CD4-positive, alpha-beta T cell treated with Interleukin-1 beta for 1 hour (primary cell): ENCODE measurements at places on chromosomes 2 and 18.

- DNase-seq: no peak
These were observed 17.9 kb downstream of the TMEM37 start for GRCh38 chr2:119449521-119449920.

- no peak for DNase-seq
These were observed 11.4 kb upstream of the NPAS2 start for GRCh38 chr2:100808582-100808981.

- DNase-seq: no peak
These were observed 28.6 kb downstream of the SYT4 start for GRCh38 chr18:43248610-43249249.

GRCh38 chr2:238682536-238682935 lies 165.3 kb upstream of the TWIST2 start:
- DNase-seq: no peak

DNA sequence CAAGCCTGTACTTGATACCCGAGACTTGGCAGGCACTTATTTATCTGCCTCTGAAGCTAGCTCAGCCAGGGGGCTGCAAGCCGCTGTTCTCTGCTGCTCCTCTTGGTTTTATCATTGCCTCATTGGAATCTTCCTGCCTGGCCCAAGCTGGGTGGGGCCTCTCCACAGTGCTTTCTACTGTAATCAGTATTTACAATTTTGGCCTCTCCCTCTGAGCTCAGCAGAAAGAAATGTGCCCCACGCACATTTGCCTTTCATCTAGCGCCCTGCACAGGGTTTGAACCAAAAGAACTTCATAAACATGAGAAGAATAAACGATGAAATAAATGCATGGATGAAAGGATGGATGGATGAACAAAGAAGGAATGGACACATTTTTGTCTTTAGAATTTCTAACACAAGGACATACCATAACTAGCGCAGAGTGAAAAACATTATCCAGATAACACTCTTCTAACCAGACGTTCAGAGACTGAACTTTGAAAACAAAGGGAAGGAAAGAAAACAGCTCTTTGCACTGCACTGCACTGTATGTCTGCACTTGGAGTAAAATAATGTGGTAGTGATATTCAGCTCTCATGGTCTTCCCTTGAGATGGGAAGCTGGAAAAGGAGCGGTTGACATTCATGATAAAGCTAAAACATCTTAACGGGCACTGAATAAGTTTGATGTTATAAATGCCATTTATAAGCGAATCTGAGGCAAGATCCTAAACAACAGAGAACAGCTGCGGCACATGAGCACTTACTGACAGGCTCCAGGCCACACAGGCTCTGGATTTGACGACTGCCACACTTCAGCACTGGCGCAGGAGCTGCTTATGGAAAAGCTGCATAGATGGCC lies 86.8 kb upstream of the SP3 start:
- DNase-seq: no peak

DNA sequence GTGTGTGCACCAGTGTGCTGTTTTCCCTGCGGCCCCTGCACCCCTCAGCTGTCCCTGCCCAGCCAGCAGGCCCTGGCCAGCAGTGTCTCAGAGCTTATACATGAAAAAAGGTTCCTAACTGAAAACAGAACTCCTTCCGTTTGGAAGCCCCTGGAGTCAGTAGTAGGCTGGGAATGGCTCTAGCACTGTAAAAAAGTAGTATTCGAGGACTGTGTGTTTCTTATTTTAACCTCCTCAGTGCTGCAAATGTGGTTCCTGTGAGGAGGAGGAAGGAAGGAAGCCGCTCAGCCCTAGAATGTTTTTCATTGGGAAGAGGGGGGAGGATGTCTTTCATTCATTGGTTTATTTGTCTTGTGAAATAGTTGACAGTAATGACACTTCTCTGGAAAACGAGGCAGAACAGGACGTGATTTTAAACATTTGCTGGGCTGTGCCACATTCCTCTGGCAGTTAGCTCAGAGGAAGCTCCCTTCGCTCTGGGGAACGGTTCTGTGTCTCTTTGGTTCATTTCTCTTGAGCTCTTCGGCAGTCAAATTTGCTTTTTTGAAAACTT lies 103.5 kb downstream of the SPTBN1 start:
- DNase-seq: peak; percentile 28

- DNase-seq: no peak
These were observed 36.6 kb downstream of the LYPD6B start for GRCh38 chr2:149075105-149075504.

DNA sequence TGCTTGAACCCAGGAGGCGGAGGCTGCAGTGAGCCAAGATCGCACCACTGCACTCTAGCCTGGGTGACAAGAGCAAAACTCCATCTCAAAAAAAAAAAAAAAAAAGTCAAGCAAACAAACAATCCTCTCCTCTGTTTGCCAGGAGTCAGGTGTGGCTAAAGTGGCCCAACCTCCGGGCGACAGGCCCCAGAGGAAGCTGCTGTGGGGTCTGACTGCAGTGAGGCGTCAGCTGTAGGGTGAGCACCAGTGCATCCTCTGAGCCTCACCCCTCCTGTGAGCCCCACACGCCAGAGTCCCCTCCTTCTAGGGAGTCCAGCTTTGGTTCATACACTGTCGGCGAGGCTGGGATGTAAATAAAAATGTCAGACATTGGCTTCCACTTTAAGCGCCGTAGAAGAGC lies 76.5 kb upstream of the HS6ST1 start:
- DNase-seq: no peak

DNA sequence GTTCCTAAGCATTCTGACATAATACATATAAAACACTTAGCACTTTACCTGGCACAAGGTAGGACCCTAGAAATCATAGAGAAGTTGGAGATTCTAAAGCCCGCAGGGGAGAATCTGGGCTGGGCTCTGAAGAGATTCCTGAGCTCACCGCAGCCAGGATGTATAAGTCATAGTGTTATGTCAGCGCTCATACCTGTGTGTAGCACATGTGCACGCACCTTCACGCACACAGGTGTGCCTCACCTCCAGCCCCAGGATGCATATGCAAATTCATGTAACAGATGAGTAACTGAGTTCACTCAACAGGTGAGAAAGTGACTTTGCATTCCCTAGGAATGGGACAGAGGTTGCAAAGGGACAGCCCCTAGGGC lies 7.9 kb upstream of the SDC1 start:
- no peak for DNase-seq

DNA sequence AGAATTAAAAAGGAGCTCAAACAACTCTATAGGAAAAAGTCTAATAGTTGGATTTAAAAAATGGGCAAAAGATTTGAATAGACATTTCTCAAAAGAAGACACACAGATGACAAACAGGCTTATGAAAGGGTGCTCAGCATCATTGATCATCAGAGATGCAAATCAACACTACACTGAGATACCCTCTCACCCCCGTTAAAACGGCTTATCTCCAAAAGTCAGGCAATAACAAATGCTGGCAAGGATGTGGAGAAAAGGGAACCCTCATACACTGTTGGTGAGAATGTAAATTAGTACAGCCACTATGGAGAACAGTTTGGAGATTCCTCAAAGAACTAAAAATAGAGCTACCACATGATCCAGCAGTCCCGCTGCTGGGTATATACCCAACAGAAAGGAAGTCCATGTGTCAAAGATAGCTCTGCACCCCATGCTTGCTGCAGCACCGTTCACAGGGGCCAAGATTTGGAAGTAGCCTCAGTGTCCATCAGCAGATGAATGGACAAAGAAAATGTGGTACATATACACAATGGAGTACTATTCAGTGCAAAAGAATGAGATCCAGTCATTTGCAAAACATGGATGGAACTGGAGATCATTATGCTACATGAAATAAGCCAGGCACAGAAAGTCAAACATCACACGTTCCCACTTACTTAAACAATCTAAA lies 46.7 kb upstream of the B3GNT7 start:
- DNase-seq: no peak

GRCh38 chr2:102346381-102347130 lies 9.0 kb upstream of the IL18R1 start:
- no peak for DNase-seq

- no peak for DNase-seq
These were observed 82.7 kb downstream of the SH3BP4 start for GRCh38 chr2:235034265-235035118.

- no peak for DNase-seq
These were observed 189.3 kb downstream of the SH3RF3 start for GRCh38 chr2:109318150-109318948.

DNA sequence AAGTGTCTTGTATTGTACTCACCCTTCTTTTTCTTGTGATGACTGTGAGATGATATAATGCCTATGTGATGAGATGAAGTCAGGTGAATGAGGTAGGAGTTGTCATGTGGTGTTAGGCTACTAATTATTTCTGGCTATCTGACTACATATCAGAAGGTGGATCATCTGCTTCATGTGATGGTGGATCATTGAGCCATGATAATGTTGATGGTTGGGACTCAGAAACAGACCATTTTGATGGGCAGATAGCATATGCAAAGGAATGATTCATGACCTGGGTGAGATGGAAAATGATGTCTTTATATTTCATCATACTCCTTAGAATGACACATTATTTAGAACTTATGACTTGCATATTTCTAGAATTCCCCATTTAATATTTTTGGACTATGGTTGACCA lies 19.5 kb downstream of the ANKRD30B start:
- DNase-seq: no peak

DNA sequence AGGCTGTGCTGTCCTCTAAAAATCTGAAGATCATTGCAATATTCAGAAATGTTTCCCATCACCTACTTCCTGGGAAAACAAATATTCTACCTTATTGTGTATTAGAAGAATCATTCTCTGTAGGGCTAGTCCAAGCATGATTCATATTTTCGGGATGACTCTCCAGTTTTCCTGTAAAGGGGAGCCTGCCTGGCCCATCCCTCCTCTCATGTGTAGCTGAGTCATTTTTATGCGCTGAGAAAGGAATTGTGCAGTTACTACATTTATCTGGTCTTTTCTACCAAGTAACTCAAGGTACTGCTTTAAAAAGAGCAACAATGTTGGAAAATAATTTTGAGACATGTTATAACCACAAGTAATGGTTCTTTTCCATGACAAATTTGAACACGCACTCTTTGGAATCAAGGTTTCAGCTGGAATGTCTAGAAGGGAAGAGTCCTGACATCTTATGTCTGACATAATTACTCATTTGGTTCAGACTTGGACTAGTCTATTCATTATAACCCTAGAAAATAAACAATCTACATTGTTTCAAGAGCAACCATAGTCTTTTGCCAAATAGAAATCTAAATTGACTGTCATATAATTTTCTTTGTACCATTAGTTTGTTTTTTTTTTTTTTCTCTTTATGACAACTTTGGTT lies 6.6 kb downstream of the DSG3 start:
- DNase-seq: no peak

- no peak for DNase-seq
These were observed 418.9 kb downstream of the EPHA4 start for GRCh38 chr2:221153226-221153625.

GRCh38 chr18:80228051-80228848 lies 19.1 kb downstream of the PARD6G start:
- DNase-seq: no peak

DNA sequence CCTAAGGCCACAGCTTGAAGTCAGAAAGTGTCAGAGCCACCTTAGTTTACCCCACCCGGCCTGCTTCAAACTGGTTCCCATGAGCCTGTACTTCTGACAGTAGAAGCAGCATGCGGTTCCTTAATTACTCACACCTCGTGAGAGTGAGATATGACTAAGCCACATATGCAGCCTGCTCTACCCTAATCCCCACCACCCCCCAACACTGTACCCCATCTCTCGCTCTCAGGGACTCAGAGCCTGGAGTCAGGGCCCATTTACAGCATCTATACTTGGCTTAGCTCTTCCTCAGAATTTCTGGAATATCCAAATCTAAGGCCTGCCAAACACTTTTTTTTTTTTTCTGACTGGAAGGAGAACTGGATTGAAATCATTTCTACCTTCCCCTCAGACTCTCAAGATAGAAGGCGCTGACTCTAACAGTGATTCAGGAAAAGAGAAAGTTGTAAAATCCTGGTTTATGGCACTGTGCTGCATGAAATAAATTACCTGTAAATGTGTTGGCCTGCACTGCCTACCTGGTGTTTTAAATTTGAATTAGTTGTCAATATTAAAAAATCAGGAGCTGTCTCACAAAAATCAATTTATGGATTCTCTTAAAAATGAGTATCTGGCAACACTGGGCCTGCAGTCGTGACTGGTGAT lies 360.0 kb downstream of the RND3 start:
- DNase-seq: no peak

DNA sequence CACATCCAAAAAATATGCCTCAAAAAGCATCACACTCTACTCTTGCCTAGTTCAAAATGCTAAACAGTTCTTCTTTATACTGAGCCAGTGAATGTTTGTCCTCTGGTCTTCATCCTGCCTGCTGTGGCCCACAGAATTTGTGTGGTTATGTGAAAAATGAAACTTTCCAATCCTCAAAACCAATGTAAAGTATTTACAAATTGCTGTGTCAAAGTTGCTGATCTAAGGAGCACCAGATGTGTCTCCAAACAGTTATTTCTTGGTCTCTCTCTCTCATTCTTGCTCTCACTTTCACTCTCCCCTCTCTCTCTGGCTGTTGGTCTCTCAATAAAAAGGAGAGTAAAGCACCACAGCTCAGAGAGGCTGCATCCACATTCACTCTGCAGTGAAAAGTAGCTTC lies 23.0 kb downstream of the EPHA4 start:
- no peak for DNase-seq

- DNase-seq: no peak
These were observed 8.6 kb downstream of the SPR start for GRCh38 chr2:72895759-72896281.

DNA sequence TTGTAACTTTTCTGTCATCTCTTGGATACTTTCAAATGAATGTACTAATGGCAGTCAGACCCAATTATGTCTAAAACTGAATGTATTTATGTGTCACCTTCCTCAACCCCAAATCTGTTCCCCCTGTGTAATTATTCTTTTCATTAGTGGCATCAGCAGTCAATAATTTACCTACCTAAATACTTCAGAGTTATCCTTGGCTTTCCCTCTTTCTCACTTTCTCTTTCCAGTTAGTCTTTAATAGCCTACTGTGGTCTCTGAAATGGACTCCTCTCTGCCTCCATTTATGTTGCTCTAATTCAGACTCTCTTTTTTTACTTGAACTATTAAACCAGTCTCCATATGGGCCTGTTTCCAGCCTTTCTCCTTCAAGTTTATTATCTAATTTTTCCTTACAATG lies 21.0 kb downstream of the C18orf63 start:
- no peak for DNase-seq

- DNase-seq: no peak
These were observed 20.6 kb upstream of the TMEM163 start for GRCh38 chr2:134739236-134739878.

DNA sequence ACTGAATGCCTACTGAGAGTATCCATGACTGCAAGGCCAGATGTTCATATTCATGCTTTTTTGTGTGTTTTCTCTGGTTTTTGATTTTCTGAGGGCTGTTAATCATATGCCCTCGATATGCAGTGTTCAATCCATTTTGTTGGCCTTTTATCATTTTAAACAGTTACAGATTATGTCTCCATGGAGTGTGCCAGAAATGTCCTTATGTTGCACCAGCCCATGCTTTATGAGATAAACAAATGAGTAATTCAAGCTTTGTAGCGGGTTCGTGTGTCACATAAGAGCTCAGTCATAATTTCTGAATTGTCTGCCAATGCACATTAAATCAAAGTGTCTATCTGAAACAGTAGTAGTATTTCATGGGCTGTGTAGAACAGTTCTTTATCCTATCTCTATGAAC lies 583.0 kb downstream of the THSD7B start:
- no peak for DNase-seq
